A549 treated with Hydrocortisone at 1 μM for 4 hours (cell line): ENCODE measurements at places on chromosomes 1 and 21. TPM values are rescaled to one million over a fixed set of nuclear protein-coding genes. Genes with fewer than 3 reads are reported as not detected.

The ACTA1 gene
- 0.07 to 0.21 TPM (median 0.10 TPM) in 4 of 5 replicates, not detected in the other for total RNA-seq

The ANGPTL3 gene
- total RNA-seq = not detected in 5 replicates

The GLIS1 gene
- 0.08 to 0.12 TPM (median 0.09 TPM) in 4 of 5 replicates, not detected in the other for total RNA-seq

The HEYL gene
- 2.9 to 3.6 TPM (median 3.4 TPM) in 5 replicates for total RNA-seq

The SLC16A4 gene
- total RNA-seq = 26.6 to 43.5 TPM (median 33.7 TPM) in 5 replicates

The ANKRD34A gene
- 0.18 to 0.53 TPM (median 0.27 TPM) in 5 replicates for total RNA-seq

The LYPD8 gene
- total RNA-seq = 0.10 to 0.20 TPM (median 0.16 TPM) in 4 of 5 replicates, not detected in the other

The PRPF38B gene
- 18.1 to 23.7 TPM (median 19.8 TPM) in 5 replicates for total RNA-seq

The CD48 gene
- not detected in 5 replicates for total RNA-seq

The TIPRL gene
- 27.1 to 38.9 TPM (median 33.8 TPM) in 5 replicates for total RNA-seq

The MOB3C gene
- 3.2 to 4.4 TPM (median 4.1 TPM) in 5 replicates for total RNA-seq

The SPATA1 gene
- 0.63 to 1.6 TPM (median 1.5 TPM) in 5 replicates for total RNA-seq

The KDM5B gene
- total RNA-seq = 12.6 to 19.2 TPM (median 15.5 TPM) in 5 replicates

The YARS1 gene
- total RNA-seq = 56.6 to 104 TPM (median 64.4 TPM) in 5 replicates

The RAB13 gene
- 126 to 154 TPM (median 129 TPM) in 5 replicates for total RNA-seq

The SLFNL1 gene
- 0.02 to 0.06 TPM (median 0.05 TPM) in 3 of 5 replicates, not detected in the others for total RNA-seq

The TMEM61 gene
- total RNA-seq = 0.56 to 1.1 TPM (median 0.87 TPM) in 5 replicates

The UQCRHL gene
- 5.9 to 8.7 TPM (median 6.2 TPM) in 5 replicates for total RNA-seq

The HSD3B1 gene
- total RNA-seq = not detected in 5 replicates

The GBP5 gene
- total RNA-seq = 0.06 to 0.10 TPM in 2 of 5 replicates, not detected in the others

The THEM5 gene
- not detected in 5 replicates for total RNA-seq

The CFHR2 gene
- total RNA-seq = not detected in 5 replicates
